ENCODE measurements at places on chromosomes 1 and 21. TPM values are rescaled to one million over a fixed set of nuclear protein-coding genes. Genes with fewer than 3 reads are reported as not detected.

LRRC40 gene
- 25.7 TPM for total RNA-seq

RGS13 gene
- total RNA-seq, result 0.52 TPM

CDA gene
- 7.5 TPM for total RNA-seq

RABIF gene
- total RNA-seq, result 5.1 TPM

Data from mononuclear cell (primary cell).